NCI-H187 treated with DMSO at 0.1 percent for 48 hours (cell line): ENCODE measurements at places on chromosomes 5 and 9.
A peak's percentile ranks its signal among the peaks of the same experiment; 100 is the strongest.

DNA sequence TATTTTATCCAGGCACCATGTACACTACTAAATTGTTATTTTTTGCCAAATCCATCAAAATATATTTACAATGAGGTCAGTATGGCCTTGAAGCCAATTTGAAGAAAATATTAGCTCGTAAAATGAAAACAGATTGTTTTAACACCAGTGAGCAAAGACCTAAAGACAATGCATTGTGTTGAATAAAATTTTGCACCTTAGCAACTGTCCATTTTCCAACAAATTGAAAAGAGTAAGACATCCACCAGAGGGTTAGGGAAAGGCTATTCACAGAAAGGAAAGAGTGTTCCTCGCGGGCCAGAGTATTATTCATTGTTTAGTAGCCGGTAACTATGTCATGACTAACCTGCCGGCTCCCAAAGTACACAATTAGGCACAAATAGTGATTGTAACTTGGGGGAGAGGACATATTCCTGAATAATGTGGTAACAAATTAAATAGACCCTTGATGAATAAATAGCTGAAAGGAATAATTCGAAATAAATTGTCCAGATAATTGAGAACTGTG, 213.3 kb downstream of the DNAH5 start:
- no peak for DNase-seq

DNA sequence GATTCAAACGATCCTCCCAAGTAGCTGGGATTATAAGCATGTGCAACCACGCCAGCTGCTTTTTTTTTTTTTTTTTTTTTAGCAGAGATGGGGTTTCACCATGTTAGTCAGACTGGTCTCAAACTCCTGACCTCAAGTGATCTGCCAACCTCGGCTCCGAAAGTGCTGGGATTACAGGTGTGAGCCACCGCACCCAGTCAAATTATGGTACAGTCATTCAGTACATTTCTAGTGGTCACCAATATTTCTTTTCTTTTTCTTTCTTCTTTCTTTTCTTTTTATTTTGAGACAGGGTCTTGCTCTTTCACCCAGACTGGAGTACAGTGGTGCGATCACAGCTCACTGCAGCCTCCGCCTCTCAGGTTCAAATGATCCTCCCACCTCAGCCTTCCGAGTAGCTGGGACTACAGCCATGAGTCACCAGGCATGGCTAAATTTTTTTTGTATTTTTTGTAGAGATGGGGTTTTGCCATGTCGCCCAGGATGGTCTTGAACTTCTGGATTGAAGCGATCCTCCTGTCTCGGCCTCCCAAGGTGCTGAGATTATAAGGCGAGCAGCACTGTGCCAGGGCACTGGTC, 25.4 kb upstream of the DCP2 start:
- DNase-seq = no peak

DNA sequence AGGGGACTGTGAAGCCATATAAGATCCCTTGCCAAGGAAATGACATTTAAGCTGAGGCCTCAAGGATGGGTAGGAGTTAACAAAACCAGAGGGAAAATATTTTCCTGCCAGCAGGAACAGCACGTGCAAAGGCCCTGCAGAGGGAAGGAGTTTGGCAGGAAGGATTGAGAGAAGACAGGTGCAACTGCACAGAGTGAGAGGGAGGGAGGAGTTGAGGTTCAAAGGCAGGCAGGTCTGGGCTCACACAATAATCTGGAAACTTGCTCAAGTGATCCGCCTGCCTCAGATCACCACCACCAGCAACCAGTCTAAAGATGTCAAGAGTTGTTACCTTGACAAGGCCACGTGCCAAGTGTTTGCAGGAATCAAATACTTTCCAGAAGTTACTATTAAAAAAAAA, 31.1 kb upstream of the PWWP2A start:
- DNase-seq = no peak

DNA sequence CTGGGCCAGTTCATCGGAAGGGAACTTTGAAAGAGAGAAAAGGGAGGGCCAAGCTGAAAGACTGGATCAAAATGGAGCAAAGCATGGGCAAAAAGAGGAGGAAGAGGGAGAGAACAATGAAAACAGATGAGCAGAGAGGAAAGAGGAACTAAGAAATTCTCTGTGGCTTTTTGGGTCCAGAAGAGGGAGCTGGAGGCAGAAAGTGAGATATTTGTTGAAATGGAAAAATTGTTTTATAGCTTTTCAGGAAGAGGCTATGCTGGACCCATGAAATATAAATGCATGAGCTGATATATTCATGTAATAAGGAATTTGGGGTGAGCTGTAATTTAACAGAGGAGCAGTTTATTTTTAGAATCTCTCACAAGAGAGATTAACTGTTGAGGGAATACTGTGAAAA, 457.3 kb downstream of the DMAC1 start:
- DNase-seq = no peak

GRCh38 chr5:160245506-160246086, 16.3 kb downstream of the FABP6 start:
- DNase-seq = no peak

DNA sequence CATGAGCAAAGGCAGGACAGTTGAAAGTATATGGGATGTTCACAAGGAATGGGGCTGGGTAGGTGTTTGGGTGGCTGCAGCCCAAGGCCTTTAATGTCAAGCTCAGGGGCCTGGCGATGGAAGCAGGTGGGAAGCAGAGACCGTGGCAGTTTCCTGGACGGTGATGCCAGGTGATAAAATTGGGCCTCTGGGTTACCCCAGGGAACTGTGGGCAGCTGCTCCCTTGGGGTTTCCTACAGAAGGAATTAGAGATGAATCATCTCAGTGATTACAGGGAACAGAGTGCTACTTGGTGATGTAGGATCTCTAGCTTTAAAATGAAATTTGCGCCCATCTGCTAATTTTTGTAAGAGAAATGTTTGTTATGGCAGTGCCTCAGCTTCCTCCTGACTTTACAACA, 39.2 kb downstream of the TSTD2 start:
- DNase-seq = no peak

DNA sequence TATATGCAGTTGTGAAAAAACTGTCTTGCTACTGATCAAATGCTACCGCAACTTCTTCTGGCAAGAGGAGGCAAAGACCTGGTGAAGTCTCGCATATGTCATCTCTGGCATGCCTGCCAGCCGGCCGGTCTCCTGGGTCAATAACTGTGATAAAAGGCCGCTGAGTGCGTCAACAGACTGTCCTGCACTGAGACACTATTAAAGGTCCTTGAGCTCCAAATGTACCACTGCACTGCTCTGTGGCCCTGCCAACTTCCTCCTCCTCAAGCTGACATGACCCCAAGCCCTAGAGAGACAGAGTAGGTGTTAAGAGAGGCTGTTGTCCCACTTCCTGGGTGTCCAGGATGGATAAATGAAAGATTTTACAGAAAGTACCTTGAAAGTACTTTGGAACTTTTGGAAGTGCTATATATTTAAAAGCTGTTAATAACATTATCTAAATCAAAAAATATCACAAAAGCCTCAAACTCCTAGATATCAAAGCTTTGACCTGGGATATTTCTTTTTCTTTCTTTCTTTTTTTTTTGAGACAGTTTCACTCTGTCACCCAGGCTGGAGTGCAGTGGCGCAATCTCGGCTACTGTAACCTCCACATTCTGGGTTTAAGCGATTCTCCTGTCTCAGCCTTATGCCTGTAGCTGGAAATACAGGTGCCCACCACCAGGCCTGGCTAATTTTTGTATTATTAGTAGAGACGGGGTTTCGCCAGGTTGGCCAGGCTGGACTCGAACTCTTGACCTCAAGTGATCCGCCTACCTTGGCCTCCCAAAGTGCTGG, 31.5 kb downstream of the RAPGEF1 start:
- no peak for DNase-seq

- DNase-seq = no peak
Observed at GRCh38 chr5:43046474-43046873, 6.4 kb upstream of the ANXA2R start.

DNA sequence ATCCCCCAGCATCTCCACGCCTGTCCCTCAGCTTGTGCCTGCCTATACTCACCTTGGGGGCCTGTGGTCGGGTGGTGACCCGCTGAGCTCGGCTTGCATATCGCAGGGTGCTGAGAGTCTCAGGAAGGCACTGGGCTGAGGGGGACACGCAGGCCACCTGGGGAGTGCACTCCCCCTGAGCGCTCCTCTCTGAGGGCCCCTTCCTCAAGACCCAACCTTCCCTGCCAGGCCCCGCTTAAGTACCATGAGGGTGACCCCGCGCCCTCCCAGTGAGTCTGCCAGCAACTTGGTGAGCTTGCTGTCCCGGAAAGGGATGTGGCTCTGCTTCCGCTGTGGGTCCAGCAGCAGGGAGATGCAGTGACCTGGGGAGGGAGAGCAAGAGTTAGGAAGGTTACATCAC, 4.1 kb downstream of the KIF12 start:
- DNase-seq = no peak

DNA sequence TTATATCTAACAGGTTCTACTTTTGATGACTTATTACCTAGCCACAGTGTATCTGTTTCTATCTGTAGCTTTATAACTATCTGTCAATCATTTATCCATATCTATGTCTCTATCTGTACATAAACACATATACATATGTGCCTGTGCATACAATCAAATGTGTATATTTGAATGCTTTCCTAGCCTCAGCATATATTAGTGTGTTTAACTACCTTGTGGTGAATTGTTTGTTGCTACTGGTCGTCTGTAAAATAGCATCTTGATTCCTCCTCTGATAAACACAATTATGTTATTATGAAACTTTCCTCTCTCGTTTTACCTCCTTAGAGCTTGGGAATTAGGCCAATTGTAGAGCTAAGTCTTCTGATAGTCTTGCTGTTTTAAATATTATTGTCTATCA, 44.4 kb downstream of the PARP8 start:
- DNase-seq = no peak

GRCh38 chr9:110541950-110542349, 37.6 kb downstream of the SVEP1 start:
- DNase-seq = no peak

GRCh38 chr5:159094745-159095144, 5.0 kb downstream of the EBF1 start:
- peak; percentile 75 for DNase-seq

DNA sequence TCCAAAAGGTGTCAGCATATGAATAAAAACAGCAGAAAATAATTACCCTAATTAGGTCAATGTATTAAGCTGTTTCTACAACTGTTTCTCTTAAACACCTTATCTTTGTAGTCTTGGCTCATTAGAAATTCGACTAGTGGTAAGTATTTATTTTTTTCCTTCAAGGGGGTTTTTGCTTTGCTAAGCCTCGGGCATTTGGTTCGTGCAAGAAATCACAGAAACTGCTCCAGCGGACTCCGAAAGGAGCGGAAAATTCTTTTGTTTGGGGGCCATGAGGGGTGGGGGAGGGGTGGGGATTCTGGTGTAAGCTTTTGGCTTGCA, 757 bp downstream of the ZBED3 start:
- no peak for DNase-seq

GRCh38 chr9:136620441-136621018, 42.2 kb upstream of the EGFL7 start:
- DNase-seq = no peak

DNA sequence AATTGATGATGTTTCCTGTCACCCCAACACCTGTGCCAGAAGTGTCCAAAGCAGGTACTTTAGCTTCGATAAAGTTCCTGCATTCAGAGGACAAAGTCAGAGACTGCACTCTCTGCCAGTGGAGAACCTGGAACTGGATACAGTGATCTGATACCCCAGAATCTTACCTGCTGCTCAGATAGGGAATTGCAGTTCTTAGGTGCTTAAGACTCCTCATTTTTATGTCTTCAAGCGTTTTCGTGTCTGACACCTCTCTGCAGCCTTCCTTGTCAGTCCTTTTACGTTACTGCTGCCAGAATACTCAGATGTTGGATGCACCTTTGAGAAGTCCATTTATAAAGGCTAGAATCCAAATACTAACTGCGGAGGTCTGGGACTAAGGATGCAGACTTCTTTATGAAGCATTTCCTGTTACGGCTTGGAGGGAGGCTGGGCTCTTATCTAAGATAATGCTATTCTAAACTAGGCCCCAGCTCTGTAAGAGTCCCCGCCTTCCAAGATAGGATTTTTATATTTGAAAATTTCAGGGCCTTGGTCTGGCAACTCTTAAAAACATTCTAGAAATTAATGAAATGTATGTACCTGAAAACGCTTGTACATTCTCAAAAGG, 1.9 kb downstream of the ISOC1 start:
- no peak for DNase-seq

DNA sequence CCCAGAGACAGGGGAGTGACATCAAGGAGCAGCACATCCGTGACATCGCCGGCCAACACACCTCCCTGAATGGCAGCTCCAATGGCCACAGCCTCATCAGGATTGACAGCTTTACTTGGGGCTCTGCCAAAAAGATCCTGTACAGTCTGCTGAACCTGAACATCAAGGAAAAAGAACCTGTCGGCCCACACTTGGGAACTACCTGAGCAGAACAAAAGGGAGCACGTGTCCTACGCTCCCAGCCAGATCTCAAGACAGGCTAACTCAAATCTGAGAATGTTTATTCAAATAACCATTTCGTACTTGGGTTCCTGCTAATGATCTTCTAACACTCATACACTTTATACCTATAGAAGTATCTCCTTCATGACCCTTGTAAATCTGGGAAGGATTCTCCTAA, 15.3 kb downstream of the HSPA9 start:
- DNase-seq = no peak

- no peak for DNase-seq
Observed at GRCh38 chr5:173809014-173809413, 79.1 kb upstream of the CPEB4 start.

DNA sequence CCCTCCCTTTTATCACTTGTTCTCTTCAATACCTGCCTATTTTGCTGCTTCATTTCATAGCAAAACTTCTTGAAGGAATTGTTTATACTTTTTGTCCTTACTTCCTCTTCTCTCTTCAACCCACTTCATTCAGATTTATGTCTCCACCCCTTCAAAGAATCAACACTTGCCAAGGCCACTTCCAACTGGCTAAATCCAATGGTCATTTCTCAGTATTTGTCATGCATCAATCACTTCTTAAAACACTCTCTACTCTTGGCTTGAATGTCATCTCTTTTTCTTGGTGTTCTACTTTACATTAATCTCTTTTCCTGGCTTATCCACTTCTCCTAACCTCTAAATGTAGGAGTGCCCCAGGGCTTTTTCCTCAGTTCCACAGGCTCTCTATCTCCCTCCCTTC, 8.3 kb upstream of the FCHO2 start:
- DNase-seq = no peak

DNA sequence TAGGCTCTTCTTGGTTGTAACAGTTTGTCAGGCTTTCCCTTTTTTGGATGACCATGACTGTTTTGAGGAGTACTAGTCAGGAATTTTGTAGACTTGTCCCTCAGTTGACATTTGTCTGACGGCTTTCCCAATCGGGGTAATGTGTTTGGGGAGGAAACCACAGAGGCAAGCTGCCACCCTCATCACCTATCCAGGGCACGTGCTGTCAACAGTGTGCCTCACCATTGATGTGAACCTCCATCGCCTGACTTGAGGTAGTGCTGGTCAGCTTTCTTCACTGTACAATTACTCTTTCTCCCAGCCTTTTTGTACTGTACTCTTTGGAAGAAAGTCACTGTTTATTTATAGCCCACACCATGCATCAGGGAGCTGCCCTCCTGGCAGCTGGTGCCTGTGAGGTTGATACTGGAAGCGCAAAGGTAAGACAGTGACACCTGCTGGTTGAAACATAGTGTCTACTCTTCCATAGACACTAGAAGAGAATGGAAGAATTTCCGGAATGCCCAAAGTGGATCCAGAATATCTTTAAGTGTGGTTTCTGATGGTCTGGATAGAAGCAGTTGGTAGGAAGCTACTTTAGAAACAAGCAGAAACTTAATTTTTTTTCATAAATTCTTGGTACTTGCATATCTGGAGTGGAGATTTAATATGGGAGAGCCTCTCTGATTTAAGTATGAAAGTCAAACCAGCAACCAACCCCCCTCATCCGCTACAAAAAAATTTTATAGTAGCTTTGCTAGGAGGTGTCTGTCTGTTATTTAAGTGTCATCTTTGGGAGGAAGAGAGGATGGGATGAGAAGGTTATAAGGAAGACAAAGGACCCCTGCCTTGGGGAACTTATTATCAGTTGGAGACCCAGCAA, 69.3 kb downstream of the SNX30 start:
- peak; percentile 10 for DNase-seq
